Placental pericyte (primary cell): ENCODE measurements at places on chromosomes 3 and 15. TPM values are rescaled to one million over a fixed set of nuclear protein-coding genes. Genes with fewer than 3 reads are reported as not detected.

Gene CNTN3
- total RNA-seq = 0.66 and 2.6 TPM in 2 replicates

Gene SHC4
- total RNA-seq = 2.8 and 4.0 TPM in 2 replicates

Gene LRTM1
- total RNA-seq = not detected in 2 replicates

Gene TMCO5A
- not detected in 2 replicates for total RNA-seq

Gene SI
- not detected in 2 replicates for total RNA-seq

Gene PLA1A
- not detected in 2 replicates for total RNA-seq

Gene ADGRG7
- not detected in 2 replicates for total RNA-seq

Gene ZMYND10
- 0.22 and 0.86 TPM in 2 replicates for total RNA-seq

Gene BCL2A1
- 0.44 and 1.3 TPM in 2 replicates for total RNA-seq

Gene GPR62
- total RNA-seq = under 0.01 TPM in 1 of 2 replicates, not detected in the other

Gene ZNF860
- 0.44 and 1.0 TPM in 2 replicates for total RNA-seq

Gene SYNPR
- not detected in 2 replicates for total RNA-seq

Gene CXCR6
- total RNA-seq = 0.22 TPM in 1 of 2 replicates, not detected in the other

Gene HESX1
- not detected in 2 replicates for total RNA-seq

Gene CORO2B
- 10.7 and 26.9 TPM in 2 replicates for total RNA-seq

Gene ARHGEF26
- total RNA-seq = 5.5 and 6.0 TPM in 2 replicates
